ENCODE measurements at places on chromosomes 3 and 15.

DNA sequence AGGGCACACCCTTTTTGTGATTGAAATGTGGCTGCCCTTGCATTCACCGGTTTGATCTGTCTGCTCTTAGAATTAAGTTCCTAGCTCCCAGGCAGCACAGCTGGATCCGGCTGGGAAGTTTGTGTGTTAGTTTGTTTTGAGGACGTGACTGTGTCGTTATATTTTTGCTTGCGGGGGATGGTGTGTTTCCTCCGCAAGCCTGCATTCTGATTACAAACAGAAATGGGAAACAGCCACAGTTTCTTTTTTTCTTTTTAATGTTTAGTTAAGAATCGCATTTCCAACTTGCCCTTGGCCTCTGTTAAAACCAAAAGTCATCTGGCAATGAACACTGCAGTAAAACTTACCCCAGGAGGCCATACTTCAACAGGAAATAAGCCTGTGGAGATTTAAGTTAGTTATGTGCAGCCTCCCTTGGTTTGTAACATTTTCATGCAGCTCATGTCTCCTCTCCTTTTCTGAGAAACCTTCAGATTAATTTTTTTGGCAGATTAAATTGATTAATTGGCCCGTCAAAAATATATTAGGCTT lies 888 bp downstream of the TMOD3 start:
- no peak for DNase-seq

DNA sequence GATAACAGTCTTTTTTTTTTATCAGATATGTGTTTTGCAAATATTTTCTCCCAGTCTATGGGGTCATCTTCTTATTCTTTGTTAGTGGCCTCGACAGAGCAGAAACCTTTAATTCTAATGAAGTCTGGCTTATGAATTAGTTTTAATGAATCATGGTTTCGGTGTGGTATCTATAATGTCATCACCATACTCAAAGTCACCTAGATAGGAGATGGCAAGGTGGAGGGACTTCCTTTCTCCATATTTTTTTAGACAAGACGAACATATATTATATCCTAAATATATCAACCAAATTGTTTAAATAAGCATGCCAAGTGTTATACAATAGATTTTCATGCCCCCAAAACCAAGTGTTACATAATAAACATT lies 60.4 kb downstream of the CD200 start:
- DNase-seq, result no peak

DNA sequence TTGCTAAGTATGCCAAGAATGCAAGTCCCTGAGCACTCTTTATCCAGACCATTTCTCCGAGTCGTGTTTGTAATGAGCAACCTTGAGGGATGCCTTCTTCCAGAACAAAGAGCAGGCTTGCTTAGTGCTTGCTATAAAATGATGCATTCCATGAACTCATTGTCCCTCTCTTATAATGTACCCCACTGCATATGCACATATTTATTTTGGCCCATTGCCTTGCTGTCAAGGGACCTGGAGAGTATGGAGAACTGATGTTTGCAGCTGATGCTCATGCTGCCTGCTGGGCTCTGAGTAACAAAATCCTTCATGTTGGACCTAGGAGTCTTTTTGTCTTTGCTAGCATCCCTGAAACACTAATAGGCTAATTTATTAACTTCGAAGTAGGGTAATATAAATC lies 97.8 kb upstream of the AADACL2 start:
- no peak for DNase-seq

DNA sequence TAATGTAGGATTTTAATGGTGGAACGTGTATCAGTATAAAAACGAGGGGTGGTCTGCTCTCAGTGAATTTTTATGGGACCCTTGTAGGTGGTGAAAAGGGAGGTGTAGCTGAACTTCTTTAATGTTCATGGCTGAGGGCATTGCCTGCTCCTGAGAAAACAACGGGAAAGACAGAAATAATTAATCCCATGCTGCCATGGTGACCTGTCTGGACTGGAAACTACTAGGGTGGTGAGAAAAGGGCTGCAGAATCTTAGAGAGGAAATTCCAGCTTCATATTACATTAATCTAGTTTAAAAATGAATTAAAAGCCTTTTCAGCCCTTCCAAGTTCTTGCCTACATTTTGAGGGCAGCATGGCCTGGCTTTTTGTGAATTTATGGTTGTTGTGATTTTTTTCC lies 47.6 kb downstream of the ZBTB38 start:
- DNase-seq, result no peak

GRCh38 chr3:29694331-29694730 lies 413.5 kb downstream of the RBMS3 start:
- no peak for DNase-seq

GRCh38 chr15:35078221-35078915 lies 6.7 kb downstream of the NANOGP8 start:
- peak; percentile 2 for DNase-seq

- peak; percentile 63 for DNase-seq
Observed at GRCh38 chr3:101695779-101696372, 9.4 kb upstream of the RPL24 start.

DNA sequence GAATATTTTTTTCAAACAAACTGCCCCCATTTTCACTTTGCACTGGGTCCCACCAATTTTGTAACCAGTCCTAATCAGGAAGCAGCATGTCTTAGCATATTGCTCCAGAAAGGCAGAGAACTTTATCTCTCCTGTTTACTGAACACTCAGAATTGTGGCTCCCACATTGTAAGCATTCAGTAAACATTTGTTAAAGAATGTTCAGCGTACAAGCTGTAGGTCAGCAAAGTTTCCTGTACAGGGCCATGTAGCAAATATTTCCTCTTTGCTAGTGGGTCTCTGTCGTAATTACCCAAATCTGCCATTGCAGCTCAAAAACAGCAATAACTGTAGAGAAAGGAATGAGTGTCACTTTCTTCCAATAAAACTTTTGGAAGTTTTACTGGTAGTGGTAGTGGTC lies 393.3 kb downstream of the GRM7 start:
- DNase-seq, result no peak

DNA sequence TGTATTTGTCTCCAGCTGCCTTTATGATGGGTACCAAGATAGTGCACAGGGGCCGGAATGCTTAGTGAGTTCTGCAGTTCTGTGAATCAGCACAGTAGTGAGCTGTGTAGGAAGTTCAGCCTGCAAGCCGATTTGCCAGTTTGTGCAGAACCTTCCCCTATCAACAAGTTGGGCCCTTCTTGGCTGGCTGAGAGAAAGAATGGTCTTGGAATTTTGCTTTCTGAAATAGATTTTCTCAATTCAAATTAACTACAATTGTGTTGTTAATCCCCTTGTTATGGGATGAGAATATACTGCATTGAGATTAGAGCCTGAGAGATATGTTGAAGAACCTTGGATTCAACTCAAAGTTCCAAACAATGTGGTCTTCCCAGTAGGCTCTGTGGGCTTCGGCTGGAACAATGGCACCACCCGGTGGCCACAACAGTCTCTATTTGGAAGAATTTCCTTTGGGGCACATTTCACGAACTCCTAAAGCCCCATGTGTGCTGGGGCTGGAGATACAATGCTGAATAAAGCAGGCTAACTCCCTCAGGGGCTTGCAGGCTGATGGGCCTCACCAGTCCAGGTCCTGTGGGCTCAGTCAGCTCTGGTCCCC lies 59.1 kb downstream of the TRIM42 start:
- no peak for DNase-seq

DNA sequence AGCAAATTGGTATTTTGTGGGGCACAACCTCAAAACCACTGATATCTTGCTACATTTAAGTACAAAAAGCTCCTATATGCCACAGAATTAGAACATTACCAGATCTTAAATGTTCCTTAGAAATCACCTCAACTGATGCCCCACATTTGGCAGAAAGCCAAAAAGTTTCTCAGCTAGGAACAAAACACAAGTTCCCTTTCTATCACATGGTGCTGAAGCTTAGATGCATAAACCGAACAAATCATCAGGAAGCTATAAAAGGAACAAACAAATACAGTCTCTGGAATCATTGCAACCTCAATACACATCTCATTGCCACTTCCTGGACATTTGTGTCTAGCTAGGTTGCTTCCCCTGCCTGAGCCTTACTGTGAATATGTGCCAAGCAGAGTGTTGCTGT lies 492.6 kb downstream of the LPP start:
- DNase-seq, result no peak

DNA sequence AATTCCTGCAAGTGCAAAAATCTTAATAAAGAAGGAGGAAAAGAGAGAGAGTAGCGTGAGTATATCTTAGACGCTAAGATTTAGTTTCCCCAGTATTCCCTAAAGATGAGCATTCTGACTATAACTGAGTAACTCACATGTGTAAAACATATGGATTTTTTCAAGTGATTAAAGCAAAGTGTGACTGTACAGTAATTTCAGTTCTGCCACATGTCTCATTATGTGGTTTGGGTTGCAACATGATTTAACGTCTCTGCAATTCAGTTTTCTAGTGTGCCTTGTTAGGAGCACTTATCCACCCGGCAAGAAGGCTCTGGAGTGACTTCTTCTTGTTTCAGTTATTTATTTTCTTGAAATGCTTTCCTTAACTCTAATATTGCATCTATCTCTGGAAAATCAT lies 514.1 kb downstream of the ROBO1 start:
- DNase-seq, result no peak

GRCh38 chr15:51750792-51751696 lies at the start of gene TMOD2:
TSS of gene TMOD2 (plus strand) at chr15:51751597. CDS start at chr15:51766442, 14,845 bp downstream.
- peak; percentile 39 for DNase-seq

DNA sequence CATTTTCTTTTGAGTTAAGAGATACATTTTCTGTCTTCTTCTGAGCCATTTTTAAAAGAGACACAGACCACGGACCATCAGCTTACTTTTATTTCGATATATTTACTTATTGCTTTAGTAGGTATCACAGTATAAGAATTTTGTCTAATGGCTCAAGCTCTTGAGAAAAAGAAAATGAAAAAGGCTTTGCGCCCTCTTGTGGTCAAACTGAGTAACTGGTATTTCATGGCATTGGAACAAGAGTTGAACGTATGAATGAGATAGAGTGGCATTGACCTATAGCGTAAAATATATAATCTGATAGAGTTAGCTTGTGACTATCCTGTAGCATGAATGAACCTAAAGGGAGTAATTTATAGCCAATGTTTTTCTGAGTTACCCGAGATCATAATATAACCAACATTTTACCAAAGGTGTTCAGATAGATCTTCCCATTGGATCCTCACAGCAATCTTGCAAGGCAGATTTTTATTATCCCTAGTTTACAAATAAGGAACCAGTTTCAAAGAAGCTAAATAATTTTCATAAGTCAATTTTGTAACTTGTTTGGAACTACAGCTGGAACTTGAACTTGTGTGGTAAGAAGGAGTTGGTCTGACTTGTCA lies 154.6 kb downstream of the POLR2M start:
- peak; percentile 18 for DNase-seq

- no peak for DNase-seq
Observed at GRCh38 chr15:49412797-49413196, 10.2 kb upstream of the FGF7 start.

- DNase-seq, result no peak
Observed at GRCh38 chr3:190456770-190457169, 7.1 kb upstream of the TMEM207 start.

DNA sequence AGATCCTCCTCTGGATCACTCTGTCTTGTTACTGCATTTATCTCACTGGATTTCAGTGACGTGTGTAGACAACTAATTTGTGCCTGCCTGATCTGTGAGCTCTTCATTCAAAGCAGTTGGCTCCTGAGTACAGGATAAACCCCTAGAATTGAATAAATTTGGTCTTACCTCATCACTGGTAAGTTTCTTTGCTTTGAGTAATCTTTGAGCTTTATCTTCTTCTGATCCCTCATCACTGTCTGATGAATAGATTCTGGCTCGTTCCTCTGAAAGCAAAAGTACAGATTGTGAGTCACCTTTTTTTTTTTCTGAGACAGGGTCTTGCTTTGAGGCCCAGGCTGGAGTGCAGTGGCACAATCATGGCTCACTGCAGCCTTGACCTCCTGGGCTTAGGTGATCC lies 24.5 kb downstream of the LEO1 start:
- DNase-seq, result no peak

DNA sequence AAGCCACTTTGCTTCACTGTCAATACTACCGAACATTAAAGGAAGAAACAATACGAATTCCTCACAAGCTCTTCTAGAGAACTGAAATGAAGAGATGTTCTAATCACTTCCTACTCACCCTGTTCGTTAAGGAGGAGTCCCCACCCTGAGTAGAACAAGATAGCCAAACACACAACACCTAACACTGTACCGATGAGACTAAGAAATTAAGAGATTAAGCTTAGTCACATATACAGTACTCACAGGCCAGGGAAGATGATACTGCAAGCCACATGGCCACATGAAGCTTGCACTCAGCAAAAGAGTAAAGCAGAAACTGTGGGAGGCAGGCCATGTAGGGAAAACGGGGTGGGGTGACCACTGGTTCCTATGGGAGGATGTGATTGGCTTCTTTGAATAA lies 48.0 kb downstream of the CGGBP1 start:
- no peak for DNase-seq

DNA sequence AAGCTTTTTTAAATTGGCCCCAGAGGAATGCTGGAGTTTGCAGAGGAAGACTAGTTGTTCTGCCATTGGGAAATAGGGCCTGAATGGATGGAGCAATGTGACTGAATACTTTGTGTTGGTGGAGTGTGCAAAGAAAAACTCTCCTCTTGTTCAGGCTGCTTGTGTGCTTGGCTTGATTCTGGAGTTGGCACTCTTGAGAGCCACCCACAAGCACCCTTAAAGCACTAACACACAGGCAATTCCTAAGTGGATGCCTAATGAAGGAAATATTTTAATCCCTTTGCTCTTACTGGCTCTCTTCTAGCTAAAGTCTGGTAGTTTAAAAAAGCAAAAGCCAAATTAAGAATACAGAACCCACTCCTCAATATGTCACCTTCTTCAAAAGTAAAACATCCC lies 304.4 kb upstream of the C2CD4B start:
- DNase-seq, result no peak
